ENCODE measurements at places on chromosomes 2 and 18. TPM values are rescaled to one million over a fixed set of nuclear protein-coding genes. Genes with fewer than 3 reads are reported as not detected.

- DNase-seq: no peak
- H3K4me1 ChIP-seq: peaks cover 37% of the 10 kb centered on the region
- H3K27me3 ChIP-seq: no peaks in the 10 kb centered on the region
- H3K4me3 ChIP-seq: peak overlapping the region; percentile 95
- H3K27ac ChIP-seq: peak overlapping the region; percentile 78
- peaks cover 1% of the 10 kb centered on the region for H3K36me3 ChIP-seq
These were observed 845 bp downstream of the EML4 start for GRCh38 chr2:42169874-42170521.

- no peak overlapping the region for H3K4me3 ChIP-seq
These were observed 47.7 kb upstream of the DOK6 start for GRCh38 chr18:69353023-69353422.

- peaks cover 36% of the 10 kb centered on the region for H3K27me3 ChIP-seq
- no peak for DNase-seq
- H3K27ac ChIP-seq: no peak overlapping the region
- peaks cover 14% of the 10 kb centered on the region for H3K4me1 ChIP-seq
- H3K36me3 ChIP-seq: no peaks in the 10 kb centered on the region
These were observed 375 bp downstream of the WNT10A start for GRCh38 chr2:218880859-218881594.

DNA sequence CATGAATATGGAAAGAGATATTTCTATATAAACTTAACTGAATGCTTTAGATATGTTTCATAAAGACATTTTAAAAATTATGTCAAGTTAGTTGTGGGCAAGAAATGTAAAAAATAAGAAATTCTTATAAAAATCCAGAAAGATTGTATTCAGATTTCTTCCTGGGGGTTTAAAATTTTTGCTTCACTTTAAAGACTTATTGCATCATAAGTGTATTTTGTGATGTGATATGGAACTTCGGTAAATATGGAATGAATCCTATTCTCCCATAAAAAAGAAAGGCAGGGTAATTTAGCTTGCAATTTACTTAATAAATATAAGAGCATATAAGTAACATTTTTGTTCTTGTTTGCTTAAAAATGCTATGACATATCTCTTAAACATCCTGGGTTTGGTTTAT, 104.8 kb upstream of the CWC22 start:
- no peak for DNase-seq
- H3K27me3 ChIP-seq: no peaks in the 10 kb centered on the region
- no peaks in the 10 kb centered on the region for H3K36me3 ChIP-seq
- no peak overlapping the region for H3K27ac ChIP-seq

- H3K36me3 ChIP-seq: no peaks in the 10 kb centered on the region
- H3K27me3 ChIP-seq: no peaks in the 10 kb centered on the region
These were observed 1038.0 kb upstream of the PIK3C3 start for GRCh38 chr18:40917056-40917455.

- H3K4me3 ChIP-seq: no peak overlapping the region
- no peaks in the 10 kb centered on the region for H3K4me1 ChIP-seq
- no peak overlapping the region for H3K27ac ChIP-seq
These were observed 3.3 kb upstream of the NETO1 start for GRCh38 chr18:72871091-72871490.

DNA sequence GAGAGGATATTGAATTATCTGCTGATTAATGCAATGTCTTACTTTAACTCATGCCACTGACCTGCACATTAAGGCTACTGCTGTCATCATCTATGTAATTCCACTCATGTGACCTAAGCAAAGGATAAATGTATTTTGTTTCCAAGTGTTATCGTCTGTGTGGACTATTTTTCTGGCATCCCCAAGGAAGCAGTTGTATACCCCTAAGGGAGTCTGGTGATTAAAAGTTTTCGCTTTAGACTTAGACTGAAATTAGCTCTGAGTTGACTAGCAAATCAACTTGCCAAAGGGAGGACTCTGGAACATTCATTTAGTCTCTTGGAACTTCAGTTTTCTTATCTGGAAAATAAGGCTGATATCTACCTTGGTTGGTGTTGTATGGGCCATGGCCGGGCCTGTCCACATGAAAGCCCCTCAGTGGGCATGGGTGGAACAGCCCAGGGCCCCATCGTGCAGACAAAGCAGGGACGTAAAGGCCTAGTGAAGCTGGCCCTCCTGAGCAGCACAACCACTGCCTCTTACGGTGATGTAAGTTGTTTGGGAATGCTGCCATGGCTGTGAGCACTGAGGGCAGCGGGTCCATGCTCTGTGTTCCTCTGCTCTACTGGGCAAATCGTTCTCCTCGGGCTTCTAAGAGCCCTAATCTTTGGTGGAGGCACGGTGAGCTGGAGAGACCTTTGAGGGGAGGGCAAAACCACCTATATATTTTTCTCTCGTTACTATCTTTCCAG, 144.4 kb upstream of the RNF152 start:
- H3K27me3 ChIP-seq: no peaks in the 10 kb centered on the region
- H3K4me1 ChIP-seq: no peaks in the 10 kb centered on the region
- no peak overlapping the region for H3K4me3 ChIP-seq
- DNase-seq: no peak
- H3K27ac ChIP-seq: no peak overlapping the region

DNA sequence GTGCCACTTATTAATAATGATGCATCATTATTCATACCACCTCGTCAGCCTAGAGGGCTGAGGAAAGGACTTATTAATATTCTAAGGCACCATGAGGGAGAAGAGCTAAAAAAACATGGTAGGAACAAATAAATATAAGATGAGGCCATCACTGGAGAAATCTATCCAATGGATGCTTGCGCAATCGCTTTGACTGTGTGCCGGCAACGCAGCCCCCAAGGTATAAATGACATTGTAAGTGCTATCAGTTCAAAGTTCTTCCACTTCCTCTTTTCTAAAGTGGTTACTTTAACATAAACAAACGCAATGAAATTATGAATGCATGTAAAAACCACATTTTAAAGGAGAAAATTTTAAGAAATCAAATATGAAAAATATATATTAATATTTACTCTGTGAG, 164.6 kb downstream of the EIPR1 start:
- DNase-seq: no peak
- H3K4me3 ChIP-seq: no peak overlapping the region
- H3K4me1 ChIP-seq: no peaks in the 10 kb centered on the region
- no peak overlapping the region for H3K27ac ChIP-seq
- no peaks in the 10 kb centered on the region for H3K27me3 ChIP-seq

GRCh38 chr2:158663796-158664195, 131.3 kb upstream of the DAPL1 start:
- DNase-seq: no peak
- H3K36me3 ChIP-seq: peaks cover 49% of the 10 kb centered on the region
- H3K27ac ChIP-seq: no peak overlapping the region

DNA sequence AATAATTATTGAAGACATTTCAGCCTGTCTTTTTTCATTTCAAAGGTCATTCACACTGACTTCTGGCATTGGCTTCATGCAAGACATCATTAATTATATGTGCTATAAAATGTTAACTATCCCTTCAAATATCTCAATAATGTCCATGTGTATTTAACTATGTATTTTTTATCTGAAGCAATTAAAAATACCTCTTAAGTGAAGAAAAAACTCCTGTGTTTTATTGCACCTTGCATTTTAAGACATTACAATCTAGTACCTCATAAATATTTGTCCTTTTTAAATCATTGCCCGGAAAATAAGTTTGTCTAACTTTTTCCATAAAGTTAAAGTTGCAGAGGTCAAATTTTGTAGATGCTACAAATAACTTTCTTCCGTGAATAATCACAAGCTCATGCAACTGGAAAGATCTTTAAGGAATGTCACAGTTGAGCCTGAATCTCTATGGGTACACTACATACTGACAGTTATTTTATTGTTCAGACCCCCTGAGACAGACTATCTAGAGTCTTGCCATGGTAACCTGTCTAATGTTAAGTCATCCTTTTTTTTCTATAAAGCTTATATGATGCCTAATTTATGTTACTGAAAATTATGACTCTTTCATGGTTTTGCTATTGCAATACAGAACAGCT, 38.4 kb upstream of the COBLL1 start:
- peaks cover 75% of the 10 kb centered on the region for H3K4me1 ChIP-seq
- DNase-seq: no peak
- H3K4me3 ChIP-seq: no peak overlapping the region
- H3K27ac ChIP-seq: peak overlapping the region; percentile 83
- H3K27me3 ChIP-seq: no peaks in the 10 kb centered on the region
- H3K36me3 ChIP-seq: no peaks in the 10 kb centered on the region

Gene DSG4
- not detected for total RNA-seq

Gene LYPD6B
- total RNA-seq: not detected

Gene CCDC150
- total RNA-seq: 9.1 TPM

Gene MYOM1
- total RNA-seq: 1.0 TPM

Gene FTCDNL1
- total RNA-seq: 1.4 TPM

Gene IL1F10
- total RNA-seq: not detected
